ENCODE measurements at places on chromosomes 12 and 14.

DNA sequence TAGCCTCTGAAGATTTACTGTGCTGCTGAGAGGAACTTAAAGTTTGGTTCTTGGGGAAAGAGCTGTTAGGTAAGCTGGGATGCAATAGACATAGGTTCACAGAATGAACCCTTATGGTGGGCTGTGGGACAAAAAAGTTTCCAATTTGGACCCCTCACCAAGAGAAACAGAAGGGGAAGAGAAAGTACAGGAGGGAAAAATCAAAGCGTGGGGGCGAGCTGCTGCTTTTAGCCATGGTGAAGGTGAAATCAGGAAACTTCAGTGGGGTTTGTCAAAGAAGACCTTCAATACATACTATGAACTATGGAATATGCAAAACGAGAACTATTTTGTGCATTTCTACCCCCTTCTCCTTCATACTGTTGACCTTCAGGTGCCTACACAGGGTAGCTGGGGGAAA, 10.6 kb upstream of the NINJ2 start:
- DNase-seq: no peak

DNA sequence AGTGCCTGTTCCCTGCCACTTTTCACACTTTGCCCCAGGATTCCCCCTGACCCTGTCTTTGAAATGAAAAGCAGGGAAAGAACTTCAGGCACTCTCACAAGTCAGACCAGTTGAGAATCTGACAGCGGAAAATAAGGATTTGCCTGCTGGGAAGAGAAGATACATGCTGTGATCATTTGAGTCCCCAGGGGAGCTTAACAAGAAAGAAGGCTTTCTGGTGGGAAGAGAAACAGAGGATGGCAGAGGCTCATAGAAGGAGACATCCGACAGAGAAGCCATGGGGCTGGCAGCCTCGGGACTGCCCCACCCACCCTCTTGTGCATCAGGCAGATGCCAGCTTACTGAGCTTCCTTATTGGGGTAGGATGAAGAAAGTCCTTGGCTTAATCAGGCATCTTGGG, 11.9 kb downstream of the TTC9 start:
- no peak for DNase-seq

DNA sequence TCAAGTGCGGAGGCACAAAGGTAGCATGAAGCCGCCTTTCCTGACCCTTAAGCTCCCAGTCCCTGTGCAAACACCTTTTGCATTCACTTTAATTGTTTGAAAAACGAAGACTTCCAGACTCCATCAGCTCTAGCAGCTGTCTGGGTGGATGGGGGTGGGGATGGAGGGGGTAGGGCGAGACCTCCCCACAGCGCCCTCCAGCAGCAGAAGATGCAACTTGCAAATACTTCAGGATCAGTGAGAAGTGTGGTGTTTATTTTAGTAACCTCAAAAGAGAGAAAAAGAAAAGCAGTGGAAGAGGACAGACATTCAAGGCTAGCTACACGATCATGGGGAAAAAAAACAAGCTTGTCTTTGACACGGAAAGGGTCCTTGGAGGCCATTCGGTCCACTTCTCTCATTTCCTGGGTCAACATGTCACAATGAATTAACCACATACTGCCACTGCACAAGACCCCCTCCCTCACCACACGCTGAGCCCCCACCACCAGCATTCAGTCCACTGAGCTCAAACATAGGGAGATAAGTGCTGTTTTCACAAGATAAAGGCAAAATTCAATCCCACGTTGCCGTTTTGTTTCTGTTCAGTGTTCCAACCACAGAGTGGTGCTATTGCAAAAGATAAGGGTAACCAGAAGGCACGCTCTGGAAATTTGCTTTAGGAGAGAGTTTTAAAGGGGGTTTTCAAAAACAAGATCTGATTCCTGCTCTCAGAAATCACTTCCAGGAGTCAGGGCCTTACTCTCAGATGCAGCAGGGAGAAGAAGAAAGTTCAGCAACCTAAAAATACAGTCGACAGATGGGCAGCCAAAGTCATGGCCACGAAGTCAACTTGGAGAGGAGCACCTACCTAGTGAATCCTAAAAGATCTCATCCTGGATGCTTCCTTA, 3.3 kb upstream of the NTF3 start:
- no peak for DNase-seq

DNA sequence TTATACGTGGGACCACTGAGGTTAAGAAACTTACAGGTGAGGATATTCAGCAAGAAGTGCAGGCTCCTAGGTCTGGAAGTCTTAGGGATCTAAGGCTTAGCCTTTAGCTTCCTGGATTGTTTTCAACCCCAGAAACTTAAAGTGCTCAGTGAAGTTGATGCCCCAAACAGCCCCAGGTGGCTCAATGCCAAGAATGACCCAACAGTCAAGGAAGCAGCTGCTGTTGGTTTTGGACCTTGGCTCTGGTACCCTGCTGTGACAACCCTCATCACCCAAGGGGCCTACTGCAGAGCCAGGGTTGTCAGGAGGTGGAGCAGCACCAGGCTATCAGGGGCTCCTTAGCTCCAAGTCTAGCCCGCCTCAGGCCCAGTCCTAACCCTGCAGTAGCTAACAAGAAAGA, 36.8 kb downstream of the VDR start:
- DNase-seq: no peak
